ENCODE measurements at places on chromosomes 11 and 22.

- no peak for DNase-seq
Observed at GRCh38 chr11:3208272-3208671, 10.3 kb downstream of the MRGPRG start.

DNA sequence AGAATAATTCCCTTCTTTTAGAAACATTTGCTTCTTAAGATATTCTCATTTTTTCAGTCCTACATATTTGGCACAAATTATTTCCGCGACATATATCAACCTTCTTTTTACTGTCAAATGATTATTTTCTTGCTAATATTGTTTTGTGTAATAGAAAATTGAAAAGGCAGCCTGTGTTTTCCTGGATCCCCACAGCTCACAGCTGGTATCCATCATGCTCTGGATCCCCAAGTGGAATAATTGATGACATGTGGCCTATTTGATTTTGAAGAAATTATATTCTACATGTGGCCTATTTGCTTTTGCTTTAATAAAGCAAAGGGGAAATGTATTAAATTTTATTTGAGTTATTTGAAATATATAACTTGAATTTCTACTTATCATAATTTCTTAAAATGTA lies 199.4 kb upstream of the LUZP2 start:
- no peak for DNase-seq

DNA sequence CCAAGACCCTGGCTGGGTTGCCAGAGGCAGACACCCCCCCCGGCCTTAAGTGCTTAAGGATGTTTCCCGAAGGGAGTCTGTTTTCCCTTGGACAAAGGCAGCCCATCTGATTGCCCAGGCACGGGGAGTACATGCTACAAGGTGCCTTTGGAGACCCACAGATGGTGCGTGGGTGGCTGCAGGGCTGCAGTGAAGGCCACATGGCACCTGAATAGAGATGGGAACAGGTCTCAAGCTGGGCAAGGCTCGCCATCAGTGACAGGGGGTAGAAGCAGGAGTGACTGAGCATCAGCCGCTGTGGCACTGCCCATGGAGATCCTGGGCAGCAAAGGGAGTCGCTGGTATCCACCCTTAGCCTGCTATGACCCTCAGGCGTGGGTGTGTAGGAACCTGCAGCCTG lies 2.4 kb downstream of the RTL6 start:
- DNase-seq, result no peak

GRCh38 chr11:110329445-110329844 lies 33.0 kb upstream of the RDX start:
- no peak for DNase-seq

GRCh38 chr11:73315293-73316020 lies 7.4 kb downstream of the ARHGEF17 start:
- DNase-seq, result no peak

- no peak for DNase-seq
Observed at GRCh38 chr11:115869780-115870431, 365.7 kb upstream of the CADM1 start.

DNA sequence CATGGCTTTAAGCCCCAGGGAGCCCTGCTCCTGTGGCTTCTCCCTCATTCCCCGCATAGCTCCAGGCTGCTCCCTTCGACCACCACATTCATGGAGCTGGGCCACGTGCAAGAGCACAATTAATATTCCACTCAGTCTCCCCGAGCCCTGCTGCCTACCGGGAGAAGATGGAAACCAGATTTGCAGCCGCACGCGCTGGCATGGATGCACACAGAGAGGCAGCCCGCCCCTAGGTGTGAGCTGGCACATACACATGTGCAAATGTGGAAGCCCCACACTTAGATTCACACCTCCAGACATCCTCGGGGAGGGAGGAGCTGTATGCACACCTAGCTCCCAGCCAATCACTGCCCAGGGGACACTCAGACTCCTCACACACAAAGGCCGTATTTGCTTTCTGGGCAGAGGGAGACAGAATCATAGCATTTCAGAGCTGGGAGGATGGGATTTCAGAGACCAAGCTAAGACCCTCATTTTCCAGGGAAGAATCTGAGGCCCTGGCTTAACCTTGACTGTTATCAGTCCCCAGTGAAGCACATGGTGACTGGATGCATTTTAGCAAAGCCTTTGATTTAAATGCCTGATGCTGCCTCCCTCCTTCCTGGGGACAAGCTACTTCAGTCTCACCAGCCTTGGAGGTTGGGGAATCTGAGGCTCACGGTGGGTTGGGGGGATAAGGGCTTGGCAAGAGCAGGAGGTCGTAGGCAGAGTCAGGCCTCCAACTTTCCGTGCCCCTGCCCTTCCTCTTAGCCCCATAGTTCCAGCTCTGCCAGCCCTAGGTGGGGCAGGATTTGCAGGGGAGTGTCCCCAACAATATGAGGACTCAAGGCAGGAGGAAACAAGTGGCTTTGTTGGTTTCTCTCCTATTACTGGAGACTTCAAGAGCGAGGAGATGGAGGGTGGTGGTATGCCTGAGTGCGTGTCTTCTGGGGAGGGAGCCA lies 5.3 kb upstream of the CREB3L1 start:
- no peak for DNase-seq

GRCh38 chr22:48979482-48979881 lies 848.2 kb downstream of the BRD1 start:
- DNase-seq, result no peak

- no peak for DNase-seq
Observed at GRCh38 chr11:57155838-57156607, 25.7 kb upstream of the LRRC55 start.

GRCh38 chr11:102680945-102681344 lies 24.6 kb downstream of the MMP27 start:
- DNase-seq, result peak; percentile 51

DNA sequence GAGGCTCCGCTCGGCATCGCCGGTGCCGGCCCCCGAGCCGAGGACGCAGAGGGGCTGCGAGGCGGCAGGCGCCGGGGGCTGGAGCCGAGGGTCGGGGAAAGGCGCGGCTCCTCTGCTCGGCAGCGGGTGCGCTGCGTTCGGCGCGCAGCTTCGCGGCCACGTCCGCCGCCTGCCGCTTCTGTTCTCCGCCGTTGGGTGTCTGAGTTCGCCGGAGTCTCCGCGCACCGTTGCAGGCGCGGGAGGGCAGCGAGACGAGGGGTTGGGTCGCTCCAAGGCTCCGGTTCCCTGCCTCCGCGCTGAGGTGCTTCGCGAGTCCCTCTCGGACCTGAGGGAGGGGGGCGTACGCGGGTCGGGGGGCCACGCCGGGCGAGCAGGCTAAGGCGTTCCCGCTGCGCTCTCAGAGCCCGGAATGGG lies 347 bp downstream of the MN1 start:
- DNase-seq, result no peak
